HEK293T (cell line): ENCODE measurements at places on chromosomes 12 and 14.

GRCh38 chr12:75656648-75657047 lies 145.2 kb upstream of the KRR1 start:
- DNase-seq = no peak

GRCh38 chr14:74980731-74981461 lies 21.8 kb upstream of the EIF2B2 start:
- peak; percentile 16 for DNase-seq

- DNase-seq = no peak
Observed at GRCh38 chr12:97017213-97017612, 110.2 kb downstream of the NEDD1 start.

DNA sequence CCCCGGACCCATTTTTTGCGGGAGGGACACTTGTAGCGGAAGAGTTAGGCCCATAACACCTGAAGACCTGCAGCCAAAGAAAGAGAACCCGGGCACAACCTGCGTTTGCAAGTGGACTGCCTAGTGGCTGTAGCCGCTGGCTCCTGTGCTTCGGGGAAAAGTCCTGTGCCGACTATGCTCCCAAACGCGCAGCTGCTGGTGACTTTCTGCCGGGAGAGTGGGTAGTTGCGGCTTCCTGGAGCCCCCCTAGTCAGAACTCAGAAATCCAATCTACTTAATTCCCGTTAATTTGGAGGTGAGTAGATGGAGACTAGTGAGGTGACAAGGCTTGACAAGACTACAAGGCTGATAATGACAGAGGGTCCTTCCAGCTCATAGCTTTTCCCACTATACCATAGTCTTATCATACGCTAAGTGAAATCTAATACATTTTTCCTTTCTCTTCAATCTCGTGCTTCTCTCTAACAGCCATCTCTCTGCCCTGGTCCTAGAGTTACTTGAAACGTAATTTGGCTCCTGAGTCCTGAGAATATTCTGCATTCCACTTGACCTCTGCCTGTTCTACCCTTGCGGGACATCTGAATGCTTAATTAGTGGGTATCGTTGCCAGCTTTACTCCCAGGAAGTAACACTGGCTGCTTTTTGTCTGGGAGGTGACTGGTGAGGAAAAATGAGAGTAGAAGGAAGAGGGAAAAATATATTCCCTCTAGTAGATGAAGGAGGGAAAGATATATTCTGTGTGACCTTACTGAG lies 556 bp downstream of the MTHFD1 start:
- DNase-seq = no peak

DNA sequence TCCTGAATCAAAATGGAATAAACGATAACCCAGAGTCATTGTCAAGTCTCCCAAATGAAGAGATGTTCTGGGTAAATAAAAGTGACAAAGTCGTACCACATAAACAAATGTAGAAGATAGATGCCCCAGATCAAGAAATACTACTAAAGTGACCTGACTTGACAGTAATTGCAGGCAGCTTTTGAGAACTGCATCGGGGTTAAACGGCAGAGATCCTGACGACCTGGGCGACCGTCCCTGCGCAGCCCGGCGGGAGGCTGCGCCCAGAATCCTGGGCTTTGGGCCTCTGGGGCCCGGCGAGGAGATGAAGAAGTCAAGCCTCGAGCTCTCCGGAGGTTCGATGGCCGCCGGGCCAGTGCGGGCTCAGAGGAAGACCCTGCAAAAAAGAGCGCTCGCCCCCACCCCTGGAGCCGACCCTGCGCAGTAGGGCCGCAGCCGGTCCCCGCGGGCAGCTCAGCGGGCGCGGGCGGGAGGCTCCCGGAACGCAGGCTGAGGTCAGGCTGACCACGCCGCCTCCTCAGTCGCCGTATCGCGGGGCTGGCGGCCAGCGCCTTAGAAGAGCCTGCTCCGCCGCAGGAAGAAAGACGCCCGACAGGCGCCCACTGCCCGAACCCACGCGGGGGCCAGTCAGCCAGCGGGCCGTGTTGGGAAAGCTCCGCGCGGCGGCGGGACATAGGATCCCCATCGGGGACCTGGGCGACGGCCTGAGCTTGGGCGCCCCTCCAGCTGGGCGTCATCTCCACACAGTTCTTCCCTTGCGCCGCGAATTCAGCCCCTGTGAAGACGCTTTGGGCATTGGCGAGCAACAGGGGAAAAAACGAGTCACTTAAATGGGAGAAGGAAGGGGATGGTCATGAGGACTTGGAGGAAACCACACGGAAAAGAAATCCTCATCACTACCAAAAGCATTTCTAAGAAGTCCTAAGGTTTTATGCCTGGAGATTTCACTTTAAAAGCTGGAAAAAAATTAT lies 16.0 kb downstream of the NKX2-1 start:
- DNase-seq = no peak

DNA sequence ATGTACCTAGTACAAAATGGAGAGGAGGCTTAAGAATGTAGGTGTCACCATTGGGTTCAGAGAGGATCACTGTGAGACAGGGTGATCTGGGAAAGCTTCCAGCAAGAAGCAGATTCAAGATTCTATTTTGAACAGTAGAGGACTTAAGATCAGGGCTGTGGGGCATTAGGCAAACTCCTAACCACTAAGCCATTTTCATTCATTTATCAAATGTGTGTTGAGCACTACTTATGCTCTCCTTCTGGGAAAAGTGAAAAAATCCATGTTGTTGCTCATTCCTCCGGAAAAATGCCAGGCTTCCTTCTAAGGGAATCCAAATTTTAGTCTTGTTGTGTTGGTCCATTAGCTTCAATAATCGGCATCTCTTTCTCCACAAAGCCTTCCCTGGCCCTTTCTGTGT lies 163.4 kb downstream of the NUAK1 start:
- no peak for DNase-seq

DNA sequence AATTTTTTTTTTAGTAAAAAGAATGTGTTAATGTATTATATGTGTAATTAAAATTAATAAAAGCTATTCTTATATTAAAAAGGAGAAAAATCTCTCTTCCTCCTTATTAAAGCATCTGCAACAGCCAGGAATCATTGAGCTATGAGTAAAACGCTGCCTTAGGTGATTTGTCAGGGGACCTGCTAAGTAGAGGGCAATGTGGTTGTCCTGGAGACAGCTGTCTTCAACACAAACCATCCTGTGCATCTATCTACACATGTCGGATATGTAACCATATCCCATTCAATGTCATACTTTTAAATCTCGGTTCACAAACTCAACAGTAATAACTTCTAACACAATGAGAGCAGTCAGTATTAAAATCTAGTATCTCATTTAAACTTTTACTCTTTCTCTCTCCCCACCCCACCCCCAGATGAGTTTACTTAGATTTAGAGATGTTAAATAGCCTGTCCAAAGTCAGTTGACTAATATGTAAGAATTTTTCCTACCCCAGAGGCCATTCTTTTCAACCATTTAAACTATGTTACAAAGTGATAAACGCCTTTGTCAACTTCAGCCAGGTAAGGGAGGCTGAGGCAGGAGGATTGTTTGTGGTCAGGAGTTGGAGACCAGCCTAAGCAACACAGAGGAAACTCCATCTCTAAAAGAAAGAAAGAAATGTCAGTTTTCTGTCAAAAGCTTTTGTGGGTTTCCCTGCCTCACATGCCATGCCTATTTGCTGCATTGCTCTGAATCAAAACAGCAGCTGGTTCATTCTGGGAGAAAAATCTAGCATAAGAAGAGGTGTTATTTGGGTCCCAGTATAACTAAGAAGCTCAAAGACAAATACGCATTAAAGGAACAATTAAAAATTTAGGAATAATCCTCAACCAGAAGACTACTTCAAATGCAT lies 413.7 kb upstream of the CCDC196 start:
- DNase-seq = no peak

GRCh38 chr12:112998987-112999767 lies 20.9 kb downstream of the OAS2 start:
- no peak for DNase-seq

DNA sequence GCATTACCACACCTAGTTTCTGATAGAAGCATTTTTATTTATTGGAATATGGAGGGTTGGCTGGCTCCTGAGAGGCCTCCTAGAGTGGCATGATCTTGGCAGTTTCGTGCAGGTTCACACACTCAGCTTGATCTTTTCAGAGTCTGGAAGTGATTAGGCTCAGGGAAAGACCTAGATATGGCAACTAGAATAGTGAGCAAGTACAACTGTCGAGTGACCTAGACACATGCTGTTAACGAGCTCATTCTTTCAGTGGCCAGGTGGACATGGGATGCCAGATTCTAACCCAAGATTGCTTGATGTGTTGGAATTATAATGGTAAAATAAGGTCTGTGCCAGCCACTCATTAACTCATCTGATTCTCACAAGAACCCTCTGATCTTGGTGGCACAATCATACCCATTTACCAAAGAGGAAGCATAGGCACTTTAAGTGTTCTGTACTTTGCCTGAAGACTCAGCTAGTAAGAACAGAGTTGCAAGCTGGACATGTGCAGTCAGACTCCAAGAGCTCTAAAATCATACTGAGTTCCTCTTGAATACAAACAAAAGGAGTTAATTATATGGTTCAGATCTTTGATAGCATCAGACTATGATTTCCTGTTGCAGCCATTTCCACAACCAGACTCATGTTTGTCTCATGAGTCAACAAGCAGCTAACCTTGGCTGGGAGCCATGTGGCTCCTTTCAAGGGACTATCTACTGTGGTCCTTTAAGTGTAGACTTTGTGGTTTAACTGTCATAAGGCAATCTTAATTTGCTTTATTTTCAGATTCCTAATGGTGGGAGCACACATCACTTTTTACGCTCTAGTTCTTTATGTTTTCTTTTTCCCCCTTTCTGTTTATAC lies 144.2 kb downstream of the PLEKHA5 start:
- peak; percentile 7 for DNase-seq

- peak; percentile 49 for DNase-seq
Observed at GRCh38 chr14:95875831-95876760, 536 bp upstream of the TUNAR start.

GRCh38 chr12:68446384-68446783 lies 114.2 kb upstream of the MDM1 start:
- no peak for DNase-seq

DNA sequence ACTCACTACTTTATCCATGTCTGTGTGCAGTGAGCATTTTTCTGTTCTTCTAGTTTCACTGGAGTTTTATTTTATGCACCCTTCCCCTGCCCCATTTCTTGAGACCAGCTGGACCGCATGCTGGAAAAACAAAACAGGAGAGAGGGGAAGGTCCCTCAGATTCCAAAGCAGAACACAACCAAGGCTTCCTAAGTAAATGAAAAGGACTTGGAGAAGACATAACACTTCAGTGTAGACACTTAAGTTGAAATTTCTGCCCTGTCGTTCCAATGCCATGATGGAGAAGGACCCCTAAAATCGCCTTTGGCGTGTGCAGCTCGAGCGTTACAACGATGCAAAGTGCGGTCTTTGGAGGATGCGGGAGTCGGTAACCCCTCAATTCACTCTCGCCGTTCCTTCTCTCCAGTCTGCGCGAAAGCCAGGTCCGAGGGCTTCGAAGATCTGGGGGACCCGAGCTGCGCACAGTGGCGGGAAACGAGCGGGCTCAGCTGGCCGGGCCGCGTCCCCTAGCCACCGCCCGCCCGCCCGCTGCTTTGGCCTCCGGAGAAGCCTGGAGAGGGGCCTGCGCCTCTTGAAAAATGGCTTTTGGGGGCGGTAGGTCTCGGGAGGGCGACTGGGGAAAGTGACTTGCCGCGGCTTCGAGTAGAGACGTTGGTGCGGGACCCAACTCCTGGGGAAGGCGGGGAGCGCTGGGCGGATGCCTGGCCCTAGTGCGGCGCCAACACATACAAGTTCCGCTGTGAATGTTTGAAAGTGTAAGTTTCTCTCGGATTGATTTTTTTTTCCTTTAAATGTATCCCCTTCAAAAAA lies 11.2 kb upstream of the HOXC13 start:
- no peak for DNase-seq

DNA sequence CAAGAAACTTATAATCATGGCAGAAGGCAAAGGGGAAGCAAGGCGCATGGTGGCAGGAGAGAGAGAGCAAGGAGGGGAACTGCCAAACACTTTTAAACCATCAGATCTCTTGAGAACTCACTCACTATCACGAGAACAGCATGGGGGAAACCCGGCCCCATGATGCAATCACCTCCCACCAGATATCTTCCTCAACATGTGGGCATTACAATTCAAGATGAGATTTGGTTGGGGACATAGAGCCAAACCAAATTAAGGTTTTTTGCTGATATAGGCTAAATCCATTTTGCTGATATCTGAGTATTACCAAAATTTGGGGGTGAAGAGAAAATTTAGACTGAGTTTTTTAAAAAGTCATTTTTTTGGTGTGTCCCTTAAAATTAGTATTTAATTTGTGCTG lies 54.9 kb upstream of the TMX1 start:
- no peak for DNase-seq

DNA sequence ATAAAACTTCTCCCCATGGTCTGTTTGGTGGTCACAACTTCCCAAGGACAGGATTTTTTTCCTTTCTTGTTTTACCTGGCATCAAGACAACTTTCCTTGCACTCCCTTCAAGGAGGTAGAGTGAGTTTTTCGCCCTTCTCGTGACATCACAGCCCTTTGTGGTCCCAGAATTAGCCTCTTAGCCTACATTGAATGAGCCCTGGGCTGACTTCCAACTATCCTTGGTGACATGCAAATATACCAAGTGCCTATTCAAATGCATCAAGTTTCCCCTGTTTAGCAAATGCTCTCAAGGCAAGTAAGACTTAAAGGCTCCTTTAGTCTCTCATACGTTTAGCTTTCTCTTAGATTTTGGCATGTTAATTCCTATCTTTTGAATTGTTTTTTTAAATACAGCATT lies 36.6 kb downstream of the TC2N start:
- DNase-seq = no peak

DNA sequence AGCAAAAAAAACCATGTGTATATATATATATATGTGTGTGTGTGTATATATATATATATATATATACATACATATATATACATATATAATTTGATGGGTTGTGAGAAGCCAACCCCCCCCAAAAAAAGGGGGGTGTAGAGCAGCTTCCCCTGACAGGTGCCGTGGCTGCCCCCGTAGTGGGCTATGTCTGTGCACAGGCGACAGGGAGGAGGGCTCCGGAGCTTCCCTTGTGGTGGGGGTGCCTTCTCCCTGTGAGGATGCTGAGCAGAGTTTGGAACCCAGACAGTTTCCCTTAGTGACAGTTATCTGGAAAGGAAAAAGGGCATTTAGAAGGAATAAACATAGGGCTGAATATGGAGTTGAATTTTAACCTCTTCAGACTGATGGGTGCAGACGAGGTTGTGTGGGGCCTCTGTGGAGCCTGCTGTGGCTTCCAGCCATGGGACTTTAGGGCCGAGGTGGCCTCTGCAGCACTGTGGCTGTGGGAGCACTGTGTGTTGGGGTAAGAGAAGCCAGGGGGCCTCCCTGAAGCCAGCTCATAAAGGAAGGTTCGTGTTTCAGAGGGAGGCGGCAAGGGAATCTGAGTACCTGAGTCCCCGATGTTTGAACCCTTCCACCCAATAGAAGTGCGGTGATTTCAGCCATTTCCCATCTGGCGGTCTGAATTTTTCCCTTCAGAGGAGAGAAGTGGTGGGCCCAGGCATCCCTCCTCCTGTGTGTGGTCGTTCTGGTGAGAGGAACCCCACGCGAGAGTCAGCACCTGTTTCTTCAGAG lies 19.8 kb downstream of the XRCC3 start:
- no peak for DNase-seq

DNA sequence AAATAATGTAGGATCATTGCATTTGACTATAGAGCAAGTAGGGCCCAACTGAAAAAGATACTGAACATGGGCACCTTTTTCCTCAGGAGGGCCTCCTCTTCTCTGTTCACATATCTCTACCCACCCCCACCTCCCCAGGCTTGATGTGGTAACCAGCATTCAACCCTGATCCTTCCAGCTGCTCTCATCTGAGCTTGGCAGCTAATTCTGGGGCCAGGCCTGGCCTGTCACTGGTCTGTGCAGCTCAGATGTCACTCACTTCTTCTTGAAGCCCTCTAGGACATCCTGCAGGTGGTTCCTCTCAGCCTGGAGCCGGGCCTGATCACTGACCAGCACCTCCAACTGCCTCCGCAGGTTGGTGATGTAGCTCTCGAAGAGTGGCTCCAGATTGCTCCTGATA lies 2.1 kb downstream of the KRT84 start:
- DNase-seq = no peak
